Choroid plexus epithelial cell (primary cell): ENCODE measurements at places on chromosomes 1 and 21.

GRCh38 chr21:23542097-23542496, 2065.2 kb downstream of the MRPL39 start:
- no peak for DNase-seq

DNA sequence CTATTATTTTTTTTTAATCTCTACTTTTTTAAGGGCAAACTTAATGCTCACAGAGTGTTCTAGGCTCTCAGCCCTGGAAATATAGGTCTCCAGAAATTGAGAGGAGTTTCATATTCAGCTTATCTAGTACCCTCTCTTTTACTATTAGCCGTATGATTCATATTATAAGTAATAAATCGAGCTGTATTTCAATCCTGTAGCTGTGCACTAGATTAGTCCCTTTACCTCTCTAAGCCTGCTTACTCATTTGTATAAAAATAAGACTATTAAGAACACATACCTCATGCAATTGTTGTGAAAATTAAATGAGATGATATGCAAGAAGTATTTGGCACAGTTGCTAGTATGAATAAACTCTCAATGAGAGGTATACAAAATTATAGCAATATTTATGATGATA, 128.2 kb upstream of the HOOK1 start:
- no peak for DNase-seq

DNA sequence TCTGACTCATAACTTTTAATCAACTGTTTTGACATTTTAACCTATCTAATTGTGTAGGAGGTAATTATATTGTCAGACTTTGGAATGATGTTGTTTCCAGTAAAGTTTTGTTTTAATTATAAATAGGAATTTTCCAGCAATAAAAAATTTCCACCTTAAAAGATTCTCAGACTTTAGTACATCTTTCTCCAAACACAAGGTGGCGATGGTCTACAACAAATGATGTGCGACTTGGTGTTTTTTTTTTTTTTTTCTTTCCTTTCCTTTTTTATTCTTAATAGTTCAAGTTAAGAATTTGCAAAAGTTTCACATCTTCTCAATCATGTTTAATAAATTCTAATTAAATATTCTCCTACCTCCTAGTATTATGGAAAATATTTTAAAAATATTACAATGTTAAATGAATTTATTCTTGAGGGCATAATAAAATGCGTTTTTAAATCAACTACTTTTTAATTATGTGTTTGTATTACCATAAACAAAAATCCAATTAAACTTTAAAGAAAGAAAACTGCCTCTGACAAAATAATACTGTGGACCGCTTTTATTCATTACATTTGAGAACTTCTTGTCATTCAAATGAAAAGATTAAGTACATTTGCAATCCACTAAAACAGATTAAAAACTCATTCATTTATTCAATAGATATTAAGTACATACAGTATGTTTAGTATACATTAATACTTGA, 4.4 kb upstream of the ADAMTS1 start:
- DNase-seq, result peak; percentile 86

DNA sequence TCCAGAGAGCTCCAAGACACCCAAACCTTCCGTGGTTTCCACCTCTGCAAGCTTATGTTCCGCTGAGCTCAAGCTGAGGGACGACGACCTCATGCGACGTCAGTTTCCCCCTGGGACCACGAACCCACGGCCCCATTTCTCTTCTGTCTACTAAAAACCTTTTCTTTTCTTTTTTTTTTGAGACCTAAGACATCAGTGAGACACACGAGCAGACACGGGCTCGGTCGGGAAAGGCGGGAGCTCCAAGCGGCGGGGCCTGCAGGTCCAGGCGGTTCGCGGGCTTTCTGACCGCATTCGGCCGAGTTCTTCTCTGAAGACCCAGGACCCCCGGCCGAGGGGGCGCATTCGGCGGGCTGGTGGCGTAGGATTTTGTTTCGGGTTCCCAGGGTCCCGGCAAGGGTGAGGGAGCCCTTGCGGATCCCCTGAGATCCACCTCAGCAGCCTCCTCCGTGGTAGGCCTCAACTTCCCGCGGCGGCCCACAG, 402 bp downstream of the C21orf58 start:
- DNase-seq, result peak; percentile 23

DNA sequence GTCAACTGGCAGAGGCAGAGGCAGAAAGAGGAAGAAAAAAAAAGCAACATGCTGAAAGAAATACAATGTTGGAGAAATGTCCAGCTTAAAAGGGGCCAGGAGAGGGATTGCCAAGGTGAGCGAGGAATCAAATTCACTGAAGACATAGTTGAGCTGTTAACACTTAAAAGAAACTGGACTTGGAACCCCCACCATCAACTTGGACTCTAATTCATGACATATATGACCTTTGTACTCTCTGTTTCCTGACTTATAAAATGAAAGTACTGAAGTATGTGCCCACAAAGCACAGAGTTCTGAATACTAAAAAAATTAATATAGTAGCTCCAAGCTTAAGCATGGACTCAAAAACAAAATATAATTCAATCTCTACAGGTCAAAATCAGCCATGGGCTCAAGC, 16.1 kb downstream of the PRR9 start:
- no peak for DNase-seq

DNA sequence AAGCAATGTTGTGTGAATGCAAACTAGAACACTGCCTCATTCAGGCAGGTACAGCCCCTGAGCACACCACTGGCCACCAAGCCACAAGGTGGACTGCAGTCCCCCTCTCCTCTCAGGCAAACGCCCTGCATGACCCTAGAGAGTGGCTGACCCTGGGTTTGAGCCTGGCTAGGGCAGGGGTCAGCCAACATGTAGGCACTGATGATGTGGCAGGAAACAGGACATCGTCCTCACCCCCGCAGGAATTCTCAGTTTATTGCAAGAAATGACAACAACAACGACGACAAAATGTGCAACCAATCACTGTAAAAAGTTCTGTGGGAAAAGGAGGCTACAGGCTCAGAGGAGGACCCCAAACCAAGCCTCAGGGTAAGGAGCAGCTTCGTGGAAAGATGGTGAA, 81.3 kb downstream of the OMA1 start:
- no peak for DNase-seq

GRCh38 chr1:210299501-210299900, 29.2 kb upstream of the HHAT start:
- DNase-seq, result no peak

DNA sequence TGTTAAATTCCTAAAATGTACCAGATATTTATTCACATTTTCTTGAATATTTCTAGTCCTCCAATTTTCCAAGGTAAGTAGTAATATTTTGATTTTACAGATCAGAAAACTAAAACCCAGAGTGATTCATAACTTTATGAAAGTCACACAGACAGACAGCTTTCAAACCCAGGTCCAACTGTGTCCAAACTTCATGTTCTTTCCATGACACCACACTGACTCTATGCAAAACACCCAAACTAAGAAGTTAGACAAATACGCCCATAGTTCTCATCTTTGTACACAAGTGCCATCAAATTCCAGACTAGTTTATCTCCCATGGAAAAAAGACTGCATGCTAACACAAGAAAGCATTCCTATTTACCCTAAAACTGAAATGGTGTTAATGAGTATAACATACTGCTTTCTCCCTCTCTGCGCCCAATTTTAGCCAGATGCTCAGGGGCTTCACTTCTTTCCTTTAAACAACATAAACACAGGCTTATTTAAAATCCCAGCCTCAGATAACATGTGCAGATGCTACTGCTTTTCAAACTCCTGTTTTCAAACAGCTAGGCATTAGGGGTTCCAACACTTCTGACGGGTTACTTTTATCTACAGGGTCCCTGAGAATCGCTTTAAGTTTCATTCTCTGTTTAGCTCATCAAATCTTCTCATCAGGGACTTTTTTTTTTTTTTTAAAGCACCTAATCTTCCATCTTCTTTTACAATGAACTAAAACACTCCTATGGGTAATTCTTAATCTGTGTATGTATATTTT, 44.6 kb downstream of the WASF2 start:
- DNase-seq, result no peak

DNA sequence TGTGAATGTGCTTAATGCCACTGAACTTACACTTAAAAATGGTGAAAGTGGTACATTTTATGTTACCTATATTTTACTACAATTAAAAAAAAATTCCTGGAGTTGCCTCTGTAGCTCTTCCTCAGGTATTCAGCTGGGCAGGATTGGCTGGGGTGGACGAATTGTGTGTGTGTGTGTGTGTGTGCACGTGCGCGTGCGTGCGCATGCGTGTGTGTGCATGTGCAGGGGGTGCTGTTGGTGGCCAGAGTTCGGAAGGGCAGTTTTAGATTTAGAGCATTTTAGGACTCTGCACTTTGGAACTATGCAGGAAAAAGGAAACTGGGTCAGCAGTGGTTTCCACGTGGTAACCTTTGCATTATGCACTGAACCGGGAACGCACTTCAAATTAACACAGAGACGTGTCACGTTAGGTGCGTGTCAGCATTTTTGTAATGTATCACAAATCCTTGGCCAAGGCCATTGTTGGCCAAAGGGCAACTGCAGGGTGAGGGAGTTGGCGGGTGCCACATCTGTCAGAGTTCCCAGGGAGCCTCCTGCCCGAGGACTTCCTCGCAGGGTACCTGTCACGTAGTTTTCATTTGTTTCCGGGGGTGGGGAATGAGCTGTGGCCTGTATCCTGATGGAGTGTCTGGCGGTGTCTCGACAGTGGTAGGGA, 312.8 kb downstream of the CAMTA1 start:
- no peak for DNase-seq

- peak; percentile 67 for DNase-seq
Observed at GRCh38 chr1:26237230-26237966, 3.4 kb downstream of the CEP85 start.

GRCh38 chr1:229344139-229344538, 1.3 kb upstream of the CCSAP start:
- no peak for DNase-seq

DNA sequence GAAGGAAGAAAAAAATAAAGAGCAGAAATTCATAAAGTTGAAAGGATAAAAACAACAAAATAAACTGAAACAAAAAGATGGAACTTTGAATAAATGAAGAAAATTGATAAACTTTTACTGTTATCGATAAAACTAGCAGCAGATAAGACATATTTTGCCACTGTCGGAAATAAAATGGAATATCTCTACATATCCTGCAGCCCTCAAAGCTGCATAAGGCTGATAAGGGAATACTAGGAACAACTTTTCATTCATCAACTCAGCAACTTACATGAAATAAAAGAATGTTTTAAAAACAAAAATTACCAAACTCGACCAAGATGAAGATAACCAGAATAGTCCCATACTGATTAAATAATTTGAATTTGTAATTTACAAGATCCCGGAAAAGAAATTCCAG, 48.0 kb upstream of the GRIK1 start:
- no peak for DNase-seq

DNA sequence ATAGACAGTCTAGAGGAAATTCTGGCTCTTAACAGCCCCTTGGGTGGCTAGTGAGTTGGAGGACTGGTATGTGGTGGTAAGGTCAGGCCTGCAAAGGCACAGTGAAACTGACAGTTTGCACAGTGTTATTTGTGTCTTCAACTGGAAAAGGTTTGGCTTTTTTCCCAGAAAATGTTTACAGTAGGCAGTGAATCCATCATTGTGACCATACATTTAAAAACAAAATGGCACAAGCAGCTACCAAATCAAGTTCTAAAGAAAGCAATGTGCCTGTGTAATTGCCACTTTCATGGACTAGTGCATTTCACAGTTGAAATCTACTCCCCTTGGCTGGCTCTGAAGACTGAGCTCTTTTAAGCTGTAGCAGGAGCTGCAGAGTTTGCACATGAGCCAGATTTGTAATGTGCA, 24.8 kb downstream of the ATPAF1 start:
- peak; percentile 86 for DNase-seq

GRCh38 chr1:28933918-28934317, 19.5 kb downstream of the EPB41 start:
- DNase-seq, result no peak

DNA sequence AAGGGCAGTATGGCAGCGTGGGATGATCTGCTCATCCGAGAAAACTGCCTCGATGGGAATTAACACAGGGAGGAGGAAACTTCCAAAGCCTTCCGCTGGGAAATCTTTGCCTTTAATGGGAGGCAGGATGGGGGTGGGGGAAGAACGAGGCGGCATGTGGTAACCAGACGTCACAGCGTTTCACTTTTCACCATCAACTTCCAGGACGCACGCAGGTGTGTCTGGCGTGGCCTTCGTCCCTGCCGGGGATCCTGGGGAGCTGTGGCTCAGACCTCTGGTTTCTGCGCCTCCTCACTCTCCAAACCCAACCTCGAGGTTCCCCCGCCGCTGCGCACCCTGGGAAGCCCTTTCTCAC, 282 bp downstream of the RSPH1 start:
- peak; percentile 22 for DNase-seq

- no peak for DNase-seq
Observed at GRCh38 chr1:168963601-168964000, 142.9 kb upstream of the ATP1B1 start.

GRCh38 chr1:240820816-240821215, 208.9 kb upstream of the GREM2 start:
- no peak for DNase-seq

DNA sequence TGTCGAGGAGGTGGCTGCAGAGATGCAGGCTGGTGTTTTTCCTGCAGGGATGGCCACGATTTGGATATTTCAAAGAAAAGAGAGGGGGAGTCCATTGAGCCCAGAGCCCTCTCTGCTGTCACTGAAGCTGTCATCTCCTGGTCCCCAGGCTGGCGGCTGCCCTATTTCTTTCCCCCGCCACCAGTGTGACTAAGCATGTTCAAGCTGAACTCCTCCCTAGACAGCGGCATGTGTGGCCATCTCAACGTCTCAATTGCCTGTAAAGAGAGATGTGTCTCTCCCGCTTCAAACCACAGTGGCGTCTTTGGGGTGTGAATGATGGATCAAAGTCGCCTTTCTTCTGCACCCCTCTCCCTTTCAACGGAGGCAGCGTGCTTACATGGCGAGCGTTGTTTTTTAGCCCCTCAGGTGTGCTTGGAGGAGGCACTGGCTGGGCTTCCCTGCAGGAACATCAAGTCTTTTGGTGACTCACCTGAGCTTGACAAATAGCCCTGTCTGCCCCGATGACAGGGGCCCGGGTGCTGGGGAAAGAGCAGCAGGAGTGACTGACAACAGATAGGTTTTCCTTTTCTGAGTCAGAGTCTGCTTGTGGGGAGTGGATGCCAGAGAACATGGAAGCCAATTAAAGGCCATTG, 346.4 kb upstream of the AJAP1 start:
- DNase-seq, result no peak

DNA sequence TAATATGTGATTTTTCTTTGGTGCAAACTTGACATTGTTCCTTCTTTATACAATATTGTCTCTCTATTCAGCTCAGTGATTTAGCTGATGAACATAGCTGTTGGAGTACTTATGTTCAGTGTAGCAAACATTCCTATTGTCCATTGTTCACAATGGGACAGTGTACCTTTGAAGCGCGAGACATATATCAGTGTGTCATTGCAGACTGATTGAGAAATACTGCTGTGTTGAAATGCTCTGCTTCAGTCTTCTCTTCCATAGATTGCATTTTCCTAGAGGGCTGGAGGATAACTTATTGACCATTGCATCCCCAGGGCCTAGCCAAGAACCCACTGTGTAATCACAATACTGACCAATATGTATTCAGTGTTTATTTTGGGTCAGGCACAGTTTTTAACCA, 46.5 kb downstream of the HLX start:
- DNase-seq, result no peak

- DNase-seq, result peak; percentile 84
Observed at GRCh38 chr1:205286335-205286950, 35.1 kb downstream of the NUAK2 start.
